ENCODE measurements at places on chromosomes 7 and 10. TPM values are rescaled to one million over a fixed set of nuclear protein-coding genes. Genes with fewer than 3 reads are reported as not detected.

NRBF2 gene
- 55.4 TPM for total RNA-seq

VIPR2 gene
- 0.43 TPM for total RNA-seq

NUTM2A gene
- 1.2 TPM for total RNA-seq

TAX1BP1 gene
- total RNA-seq, result 133 TPM

IL6 gene
- 2.5 TPM for total RNA-seq

AFAP1L2 gene
- total RNA-seq, result 28.1 TPM

NEBL gene
- total RNA-seq, result 3.7 TPM

HOXA10 gene
- total RNA-seq, result not detected

ARHGAP21 gene
- 107 TPM for total RNA-seq

GIMAP4 gene
- not detected for total RNA-seq

GAD2 gene
- total RNA-seq, result not detected

RAMP3 gene
- total RNA-seq, result not detected

TEX36 gene
- total RNA-seq, result not detected

IDI1 gene
- 63.2 TPM for total RNA-seq

VKORC1L1 gene
- 32.3 TPM for total RNA-seq

ICA1 gene
- 8.0 TPM for total RNA-seq

FAM25A gene
- not detected for total RNA-seq
